Smooth muscle cell of bladder (primary cell): ENCODE measurements at places on chromosomes 6 and 20. TPM values are rescaled to one million over a fixed set of nuclear protein-coding genes. Genes with fewer than 3 reads are reported as not detected.

The MYBL2 gene
- total RNA-seq = 0.37 and 0.71 TPM in 2 replicates

The MRAP2 gene
- 0.28 and 0.65 TPM in 2 replicates for total RNA-seq

The FANCE gene
- total RNA-seq = 2.8 and 3.7 TPM in 2 replicates

The MEI4 gene
- total RNA-seq = not detected in 2 replicates

The ADGRF5 gene
- 0.14 and 1.6 TPM in 2 replicates for total RNA-seq

The CLPSL1 gene
- not detected in 2 replicates for total RNA-seq

The NNAT gene
- total RNA-seq = 0.14 TPM in 1 of 2 replicates, not detected in the other

The OGFR gene
- total RNA-seq = 33.0 and 38.6 TPM in 2 replicates

The MEA1 gene
- 59.2 and 66.3 TPM in 2 replicates for total RNA-seq

The TAF8 gene
- total RNA-seq = 11.0 and 12.6 TPM in 2 replicates

The PTPRK gene
- total RNA-seq = 59.3 and 85.9 TPM in 2 replicates

The POU5F1 gene
- total RNA-seq = 0.09 and 0.14 TPM in 2 replicates

The TRIM10 gene
- total RNA-seq = not detected in 2 replicates

The FOXQ1 gene
- 0.09 and 0.14 TPM in 2 replicates for total RNA-seq

The VPS16 gene
- total RNA-seq = 72.2 and 72.7 TPM in 2 replicates

The CPXM1 gene
- total RNA-seq = 0.71 and 1.2 TPM in 2 replicates

The SMPDL3A gene
- total RNA-seq = 174 and 196 TPM in 2 replicates

The MYH7B gene
- total RNA-seq = under 0.01 and 0.18 TPM in 2 replicates

The QRSL1 gene
- total RNA-seq = 9.1 and 9.3 TPM in 2 replicates

The MOG gene
- total RNA-seq = not detected in 2 replicates

The HLA-DRA gene
- total RNA-seq = 0.09 TPM in 1 of 2 replicates, not detected in the other

The TRDN gene
- not detected in 2 replicates for total RNA-seq

The CCN5 gene
- total RNA-seq = 1.1 and 5.0 TPM in 2 replicates

The MAP7 gene
- 3.7 and 3.8 TPM in 2 replicates for total RNA-seq

The PGC gene
- not detected in 2 replicates for total RNA-seq

The METTL24 gene
- total RNA-seq = 0.43 and 1.2 TPM in 2 replicates

The VGLL2 gene
- not detected in 2 replicates for total RNA-seq

The PRRT1 gene
- 0.14 and 0.18 TPM in 2 replicates for total RNA-seq
